Naive B cell (primary cell): ENCODE measurements at places on chromosomes 12 and 14.

DNA sequence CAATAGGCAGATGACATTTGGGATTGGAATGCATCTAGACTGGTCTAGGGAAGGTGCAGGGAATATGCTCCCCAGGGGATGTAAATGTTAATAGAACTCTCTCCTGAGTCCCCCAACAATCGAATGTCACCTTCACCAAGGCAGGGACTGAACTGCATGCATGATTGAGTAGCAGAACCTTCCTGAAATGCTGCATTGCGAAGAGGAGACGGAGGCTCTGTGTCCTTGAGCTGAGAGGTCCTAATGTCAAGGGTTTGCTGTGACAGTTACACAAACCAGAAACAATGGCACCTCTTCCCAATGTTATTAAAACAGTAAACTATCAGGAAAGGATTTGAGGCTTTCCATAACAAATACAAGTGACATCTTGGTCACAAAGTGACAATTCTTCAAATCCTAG is 117.5 kb upstream of the SFSWAP start:
- DNase-seq = no peak

DNA sequence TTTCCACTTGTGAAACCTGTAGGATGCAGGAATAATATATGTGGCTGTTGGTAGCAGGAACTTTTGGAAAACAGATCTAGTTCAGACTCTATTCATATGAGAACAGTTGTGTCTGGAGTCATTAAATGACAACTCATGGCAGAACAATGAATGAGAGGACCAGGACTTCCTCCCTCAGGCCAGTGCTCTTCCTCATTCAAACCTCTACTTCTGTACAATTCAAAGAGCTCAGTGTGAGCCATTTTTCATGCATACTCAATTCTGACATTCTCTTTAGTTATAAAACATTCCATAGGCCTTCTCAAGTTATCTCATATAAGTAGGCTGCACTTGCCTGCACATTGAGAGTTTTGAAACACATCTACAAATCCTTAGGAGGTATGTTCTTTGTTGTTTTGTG is 1526.6 kb upstream of the FLRT2 start:
- no peak for DNase-seq

DNA sequence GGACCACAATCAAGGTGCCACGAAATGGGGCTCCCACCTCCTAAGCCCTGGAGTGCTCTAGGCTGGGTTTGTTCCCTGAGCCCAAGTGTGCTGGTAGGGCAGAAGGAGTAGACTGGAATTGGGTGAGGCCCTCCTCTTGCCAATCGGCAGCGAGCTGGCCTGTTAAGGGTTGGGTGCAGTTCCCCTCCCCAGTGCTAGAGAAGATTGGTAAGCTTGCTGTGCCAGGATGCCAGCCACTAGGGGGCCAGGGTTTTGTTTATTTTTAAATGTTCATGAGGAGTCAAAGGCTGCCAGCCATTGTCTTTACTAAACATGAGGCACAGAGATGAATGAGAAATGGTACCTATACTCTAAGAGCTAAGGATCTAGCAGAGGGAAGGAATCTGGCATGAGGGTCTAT is 79.7 kb downstream of the SPTB start:
- no peak for DNase-seq

DNA sequence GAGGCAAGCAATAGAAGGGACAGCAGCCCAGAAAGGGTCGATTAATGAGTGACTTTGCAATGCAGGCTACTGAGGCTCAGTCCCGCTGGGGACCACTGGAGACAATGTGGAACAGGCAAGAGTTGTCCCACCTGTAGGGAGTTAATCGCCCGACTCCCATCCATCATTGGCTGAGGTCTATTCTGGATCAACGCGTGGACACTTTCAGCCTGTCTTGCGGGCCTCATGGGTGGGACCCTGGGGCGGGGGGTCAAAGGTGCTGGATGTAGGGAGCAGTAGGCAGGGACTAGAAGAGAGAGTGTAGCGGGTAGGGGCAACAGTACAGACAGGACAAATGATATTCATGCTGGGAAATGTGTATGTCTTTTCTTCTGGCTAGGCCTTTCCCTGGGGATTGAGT is 6.1 kb downstream of the IFI27L2 start:
- DNase-seq = no peak

DNA sequence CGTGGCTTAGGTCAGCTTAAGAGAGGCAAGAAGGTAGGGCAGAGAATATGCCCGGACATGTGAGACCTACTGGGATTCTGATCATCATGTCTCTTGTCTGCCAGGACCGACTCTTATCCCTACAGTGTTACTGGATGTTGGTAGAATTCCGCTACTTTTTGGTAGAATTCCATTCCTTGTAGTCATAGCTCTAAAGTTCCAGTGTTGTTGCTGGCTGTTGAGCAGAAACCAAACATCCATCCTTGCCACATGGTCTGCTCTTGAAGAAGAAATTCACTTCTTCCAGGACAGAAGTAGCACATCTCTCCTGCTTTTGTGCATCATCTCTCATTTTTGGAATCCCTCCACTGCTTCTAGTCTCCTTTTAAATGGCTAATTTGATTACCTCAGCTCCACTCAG is 453.7 kb downstream of the RPL10L start:
- no peak for DNase-seq

GRCh38 chr14:93042968-93043940 is 72.5 kb downstream of the ITPK1 start:
- no peak for DNase-seq

DNA sequence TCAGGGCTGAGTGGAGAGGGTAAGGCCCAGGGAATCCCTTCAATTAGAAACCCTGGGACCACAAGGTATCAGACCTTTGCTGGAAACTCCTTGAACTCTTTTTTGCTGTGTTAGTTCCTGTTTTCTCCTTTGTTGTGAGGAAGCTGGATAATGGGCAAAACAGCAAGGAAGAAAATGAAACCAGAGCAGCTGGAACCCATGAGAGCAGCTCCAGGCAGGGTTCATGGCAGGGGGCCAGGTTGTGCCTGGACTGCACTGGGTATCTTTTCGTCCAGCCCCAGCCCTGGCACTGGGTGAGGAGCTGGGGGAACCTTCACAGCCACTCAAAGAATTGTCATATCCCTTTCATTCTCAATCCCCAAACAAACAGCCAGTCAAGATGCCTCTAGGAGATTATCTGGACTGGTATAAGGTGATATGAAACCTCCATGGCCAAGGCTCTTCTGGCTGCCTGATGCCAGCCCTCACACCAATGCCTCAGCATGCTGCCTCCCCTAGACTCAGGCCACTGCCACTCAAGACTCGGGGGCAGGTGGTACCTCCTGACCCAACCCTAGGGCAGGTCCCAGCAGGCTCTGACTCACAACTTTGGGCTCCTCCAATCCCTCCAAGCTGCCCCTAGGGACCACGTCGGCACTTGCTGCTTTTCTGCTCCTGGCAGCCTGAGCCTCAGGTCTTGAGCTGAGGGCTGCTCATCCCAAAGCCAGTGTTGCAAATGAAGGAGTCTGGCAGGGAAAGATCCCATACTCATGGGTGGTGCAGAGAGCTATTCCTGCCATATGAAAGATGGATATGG is 16.5 kb downstream of the FAM186B start:
- DNase-seq = no peak

- no peak for DNase-seq
Measured at GRCh38 chr14:50892255-50892654, 20.4 kb downstream of the ABHD12B start.

GRCh38 chr12:77760271-77761025 is 70.2 kb upstream of the NAV3 start:
- no peak for DNase-seq

- no peak for DNase-seq
Measured at GRCh38 chr14:40414386-40414785, 982.2 kb upstream of the FBXO33 start.

DNA sequence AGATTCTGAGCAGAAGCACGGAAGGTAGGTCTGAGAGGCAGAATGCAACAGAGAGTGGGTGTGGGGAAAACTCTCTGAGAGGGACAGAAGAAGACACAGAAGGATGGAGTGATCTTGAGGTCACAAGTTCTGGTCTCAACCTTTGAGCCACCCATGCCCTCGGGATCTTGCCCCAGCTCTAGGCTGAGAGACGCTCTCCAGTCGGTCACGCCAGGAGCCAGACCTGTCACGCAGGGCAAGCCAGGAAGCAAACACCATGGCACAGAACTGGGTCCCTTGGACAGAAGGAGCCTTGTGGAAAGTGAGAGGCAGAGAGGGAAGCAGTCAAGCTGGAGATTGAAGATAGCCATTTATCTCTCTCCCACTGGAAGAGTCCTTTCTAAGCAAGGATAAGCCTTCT is 79.0 kb downstream of the VWF start:
- no peak for DNase-seq

DNA sequence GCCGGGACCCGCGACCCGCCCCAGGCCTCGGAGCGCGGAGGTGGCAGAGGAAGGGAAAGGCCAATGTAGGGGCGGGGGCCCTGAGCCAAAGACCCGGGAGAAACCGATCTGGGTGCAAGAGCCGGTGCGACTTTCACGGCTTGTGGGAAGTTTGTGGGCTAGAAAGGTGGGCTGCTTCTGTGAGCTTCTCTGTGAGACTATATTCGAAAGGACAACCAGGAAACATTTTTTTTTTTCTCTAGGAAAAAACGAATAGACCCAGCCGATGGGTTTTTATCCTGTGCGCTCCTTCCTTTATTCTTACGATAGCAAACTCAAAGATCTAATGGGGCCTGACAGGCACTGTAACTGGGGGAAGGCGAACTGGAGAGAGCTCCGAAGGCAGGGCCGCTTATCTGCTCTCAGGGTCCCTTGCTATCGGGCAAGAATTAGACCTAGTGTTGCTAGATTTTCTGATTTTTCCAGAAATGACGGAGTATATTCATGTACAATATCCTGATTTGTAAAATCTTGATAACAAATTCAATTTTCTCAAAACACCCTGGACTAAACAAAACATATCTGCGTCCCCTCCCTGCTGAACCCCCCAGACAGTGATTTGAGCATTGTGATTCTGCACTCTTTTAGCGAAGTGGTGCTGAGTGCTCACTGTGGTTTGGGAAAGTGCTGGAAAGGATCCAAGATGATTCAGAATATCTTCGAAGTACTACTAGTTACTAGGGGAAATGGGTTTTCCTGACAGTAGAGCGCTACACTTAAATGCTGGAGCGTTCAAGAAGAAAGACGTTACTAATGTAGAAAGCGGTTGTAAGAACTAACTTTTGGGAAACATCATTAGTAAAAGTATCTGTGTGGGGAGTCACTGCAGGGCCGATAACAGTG is 563 bp upstream of the STXBP6 start:
- DNase-seq = no peak
